Urothelium cell line (cell line): ENCODE measurements at places on chromosomes 4 and X.

- no peak for DNase-seq
Measured at GRCh38 chr4:15587649-15588048, 67.5 kb downstream of the FBXL5 start.

GRCh38 chr4:24603343-24603742 lies 19.0 kb upstream of the DHX15 start:
- DNase-seq, result no peak

DNA sequence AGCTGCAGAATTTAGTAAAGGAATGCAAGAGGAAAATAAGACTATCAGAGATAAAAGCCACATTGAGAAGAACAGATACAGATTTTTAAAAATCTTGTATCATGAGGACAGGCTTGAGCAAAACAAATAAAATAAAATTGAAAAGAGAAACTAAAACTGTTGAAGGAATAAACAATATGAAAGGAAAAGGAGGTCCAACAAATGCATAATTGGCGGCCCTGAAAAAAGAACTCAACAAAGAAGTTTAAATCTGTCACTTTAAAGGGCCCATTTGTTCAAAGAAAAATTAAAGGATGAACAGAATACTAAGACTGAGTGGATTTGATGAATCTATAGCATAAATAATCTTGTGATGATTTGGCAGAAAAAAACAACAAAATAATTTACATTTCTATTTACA lies 36.5 kb downstream of the TMPRSS11B start:
- no peak for DNase-seq

GRCh38 chr4:115396034-115396433 lies 282.6 kb upstream of the NDST4 start:
- DNase-seq, result no peak

GRCh38 chr4:129641179-129641578 lies 545.2 kb downstream of the C4orf33 start:
- peak; percentile 6 for DNase-seq

DNA sequence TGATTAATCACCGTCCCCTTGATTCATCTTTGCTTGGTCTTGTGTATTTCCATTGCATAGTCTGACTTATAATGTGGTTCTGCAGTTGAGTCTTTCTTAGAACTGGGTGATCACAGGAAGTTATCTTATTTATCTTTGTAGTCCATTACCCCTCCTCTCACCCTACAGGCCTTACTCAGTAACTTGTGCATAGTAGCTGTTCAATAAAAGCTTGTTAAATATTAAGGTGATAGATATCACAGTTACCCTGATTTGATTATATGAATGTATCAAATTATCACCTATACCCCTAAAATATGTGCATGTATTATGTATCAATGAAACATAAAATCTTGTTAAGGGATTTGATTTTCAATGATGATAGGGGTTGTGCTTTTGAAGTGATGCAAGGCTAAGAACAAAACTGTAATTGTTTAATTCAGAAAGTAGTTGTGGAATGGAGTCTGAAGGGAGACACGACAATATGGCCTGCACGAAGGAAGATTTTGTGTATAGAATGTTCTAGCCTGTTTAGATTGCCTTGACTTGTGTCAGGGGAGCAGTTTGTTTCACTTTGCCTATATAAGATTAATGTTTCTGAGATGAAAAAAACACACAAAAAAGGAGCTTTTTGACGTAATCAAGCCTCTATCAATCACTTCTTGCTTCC lies 132.4 kb upstream of the LIMCH1 start:
- no peak for DNase-seq

DNA sequence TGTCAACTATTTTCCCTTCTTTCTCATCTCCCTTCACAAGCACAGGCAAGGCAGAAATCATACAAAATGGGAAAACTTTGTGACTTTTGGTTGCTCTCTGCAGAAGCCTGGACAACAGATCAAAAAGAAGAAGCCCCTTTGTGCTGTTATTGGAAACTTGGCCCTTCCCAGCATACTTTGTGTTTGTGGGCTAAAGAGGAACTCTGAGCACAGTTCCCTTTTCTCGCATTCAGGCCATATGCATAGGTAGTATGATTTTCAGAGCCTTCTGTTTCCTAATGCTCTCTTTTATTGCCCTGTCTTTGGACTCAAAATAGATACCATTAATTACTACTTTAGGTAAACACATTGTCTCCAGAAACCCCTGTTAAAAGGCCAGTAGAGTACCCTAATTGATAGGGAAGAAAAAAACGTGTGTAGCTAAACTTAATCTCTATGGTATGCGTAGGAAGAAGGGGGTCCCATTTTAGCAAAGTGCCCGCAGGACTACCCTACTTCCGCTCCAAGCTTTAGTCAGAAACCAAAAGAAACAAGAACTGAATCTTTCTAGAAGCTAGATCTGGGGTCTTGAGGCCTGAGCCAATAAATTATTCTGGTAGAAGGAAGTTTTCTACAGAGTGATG lies 26.6 kb downstream of the VSIG4 start:
- DNase-seq, result no peak

DNA sequence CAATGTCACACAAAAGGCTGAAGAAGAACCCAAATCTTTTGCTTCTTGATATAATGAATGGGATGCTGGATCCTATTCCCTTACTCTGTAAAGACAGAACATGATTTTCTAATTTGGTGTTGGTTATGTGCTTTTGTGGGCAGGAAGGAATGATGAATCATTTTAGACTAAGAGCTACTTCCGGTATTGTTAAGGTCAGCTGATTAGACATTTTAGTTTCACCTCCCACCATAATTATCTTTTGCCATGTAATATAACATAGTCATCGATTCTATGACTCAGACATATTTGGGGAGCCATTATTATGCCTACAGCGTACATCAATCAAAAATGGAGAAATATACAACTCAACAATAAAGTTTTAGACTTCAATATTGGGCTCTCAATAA lies 265.3 kb downstream of the ZNF674 start:
- no peak for DNase-seq

DNA sequence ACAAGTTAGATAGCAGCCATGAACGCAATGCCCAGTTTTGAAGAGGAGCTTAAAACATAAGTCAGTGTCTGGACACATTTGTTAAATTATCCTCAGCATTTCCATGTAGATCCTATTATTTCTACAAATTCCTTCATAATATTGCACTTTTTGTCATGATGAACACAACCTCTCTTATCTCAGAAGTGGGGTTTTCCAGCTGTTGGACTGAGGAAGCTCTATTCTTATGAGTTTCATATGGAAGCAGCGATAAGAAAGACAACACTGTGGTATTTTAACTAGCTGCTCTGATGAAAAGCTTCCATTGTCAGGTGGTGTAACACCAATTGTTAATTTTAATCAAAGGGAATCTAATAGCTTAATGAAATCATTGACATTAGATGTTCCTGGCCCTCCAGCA lies 308.7 kb downstream of the GBA3 start:
- no peak for DNase-seq

- no peak for DNase-seq
Measured at GRCh38 chrX:30982467-30982866, 89.4 kb downstream of the FTHL17 start.
